ENCODE measurements at places on chromosomes 13 and 19.

DNA sequence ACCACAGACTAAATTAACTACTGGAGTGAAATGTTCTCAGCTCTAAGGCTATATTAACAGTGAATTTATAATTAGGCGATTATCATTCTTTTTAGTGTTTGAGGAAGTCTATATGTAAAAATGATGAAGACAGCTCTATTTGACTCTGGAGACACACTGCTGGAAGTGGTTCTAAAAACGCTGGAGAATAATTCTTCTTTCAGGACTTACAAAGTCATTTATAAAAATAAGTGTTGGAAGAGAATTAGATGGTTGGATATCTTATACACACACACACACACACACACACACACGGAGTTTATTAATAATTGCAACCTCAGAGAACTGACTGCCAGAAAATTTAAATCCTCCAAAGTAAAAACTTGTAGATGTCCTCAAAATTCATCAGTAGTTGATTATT lies 1171.3 kb downstream of the EFNB2 start:
- DNase-seq: no peak

DNA sequence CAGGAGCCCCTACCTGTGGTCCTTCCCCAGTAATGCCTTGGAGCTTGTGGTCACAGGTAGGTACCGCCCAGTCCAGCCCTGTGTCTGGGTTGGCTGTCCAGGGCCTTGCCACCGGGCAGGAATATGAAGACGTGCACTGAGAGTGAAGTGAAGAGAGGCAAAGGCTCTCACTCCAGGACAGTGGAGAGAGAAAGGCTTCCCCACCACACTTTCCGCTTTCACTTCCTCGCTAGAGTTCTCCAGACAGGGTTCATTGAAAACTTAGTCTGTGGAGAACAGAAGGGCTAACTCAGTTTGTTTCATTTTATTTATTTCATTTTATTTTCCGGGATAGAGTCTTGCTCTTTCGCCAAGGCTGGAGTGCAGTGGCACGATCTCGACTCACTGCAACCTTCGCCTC lies 14.2 kb downstream of the FCAR start:
- no peak for DNase-seq

- no peak for DNase-seq
These were observed 41.8 kb downstream of the IGFL3 start for GRCh38 chr19:46082728-46083050.

- DNase-seq: no peak
These were observed 25.6 kb upstream of the ADGRE1 start for GRCh38 chr19:6861683-6862286.

GRCh38 chr13:50766695-50767094 lies 76.8 kb downstream of the DLEU7 start:
- DNase-seq: no peak

DNA sequence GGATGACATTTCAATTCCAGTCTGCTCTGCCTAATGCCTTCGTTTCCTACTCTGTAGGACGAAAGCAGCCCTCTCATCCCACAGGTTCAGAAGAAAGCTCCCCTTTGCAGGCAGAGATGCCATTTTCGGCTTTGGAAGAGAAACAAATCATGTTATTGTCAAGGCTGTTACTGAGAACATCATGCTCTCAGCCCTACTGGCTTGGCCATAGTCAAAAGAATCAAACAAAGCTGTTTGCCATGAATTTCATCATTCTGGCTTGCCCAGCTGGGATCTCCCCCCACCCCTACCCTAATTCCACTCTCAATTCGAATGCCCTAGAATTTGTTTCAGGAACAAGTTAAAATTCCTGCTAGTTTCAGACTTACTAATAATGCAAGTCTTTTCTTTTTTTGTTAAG lies 162.3 kb upstream of the SERP2 start:
- no peak for DNase-seq

- no peak for DNase-seq
These were observed 40.7 kb downstream of the SMAD9 start for GRCh38 chr13:36879218-36879938.

DNA sequence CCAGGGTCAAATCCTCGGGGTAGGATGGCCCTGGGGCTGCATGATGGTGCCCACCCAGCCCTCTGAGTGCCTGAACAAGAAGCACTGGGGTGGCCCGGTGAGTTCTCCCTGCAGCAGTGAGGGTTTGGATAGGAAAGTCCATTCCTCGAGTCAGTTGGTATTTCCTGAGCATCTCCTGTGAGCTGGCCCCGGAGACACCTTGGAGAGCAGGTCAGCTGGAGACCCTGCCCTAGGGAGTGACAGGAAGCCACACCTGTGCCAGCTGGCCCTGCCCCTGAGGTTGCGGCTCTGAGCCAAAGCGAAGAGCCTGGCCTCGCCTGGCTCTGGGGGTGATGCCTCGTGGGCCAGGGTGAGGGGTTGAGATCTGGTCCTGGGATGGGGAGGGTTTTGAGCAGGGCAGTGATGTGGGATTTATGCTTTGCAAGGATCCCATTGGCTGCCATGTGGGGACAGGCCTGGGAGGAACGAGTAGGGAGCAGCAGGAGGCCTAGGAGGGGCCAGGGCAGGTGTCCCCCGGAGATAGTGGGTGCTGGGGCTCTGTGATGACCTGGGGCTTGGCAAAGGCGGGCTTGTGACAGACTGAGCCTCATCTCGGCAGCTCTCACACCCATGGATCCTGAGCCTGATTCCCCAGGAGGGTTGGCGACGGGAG lies 16.0 kb downstream of the CRTC1 start:
- no peak for DNase-seq

GRCh38 chr19:33325920-33326319 lies 23.6 kb upstream of the CEBPA start:
- no peak for DNase-seq
